ENCODE measurements at places on chromosomes 5 and 9.

GRCh38 chr5:146653560-146653959, 137.6 kb upstream of the GPR151 start:
- DNase-seq, result no peak

GRCh38 chr9:109256336-109256735, 64.5 kb downstream of the EPB41L4B start:
- no peak for DNase-seq

DNA sequence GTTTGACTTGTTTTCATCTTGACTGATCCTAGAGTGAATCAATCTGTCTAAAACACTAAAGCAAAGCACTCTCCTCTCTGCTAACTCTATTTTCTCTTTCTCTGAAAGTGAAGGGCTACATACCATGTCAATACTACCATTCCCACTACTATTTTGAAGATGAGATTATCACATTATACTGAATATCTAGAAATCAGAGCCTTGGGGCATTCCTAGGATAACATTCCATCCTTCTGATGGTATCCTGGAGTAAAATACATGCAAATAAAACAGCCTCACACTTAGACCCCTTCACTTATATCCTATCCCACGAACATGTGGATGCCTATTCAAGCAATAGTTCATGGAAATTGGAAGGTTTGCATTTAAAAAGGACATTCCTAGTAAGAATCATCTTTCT, 309.3 kb upstream of the ACTBL2 start:
- no peak for DNase-seq

DNA sequence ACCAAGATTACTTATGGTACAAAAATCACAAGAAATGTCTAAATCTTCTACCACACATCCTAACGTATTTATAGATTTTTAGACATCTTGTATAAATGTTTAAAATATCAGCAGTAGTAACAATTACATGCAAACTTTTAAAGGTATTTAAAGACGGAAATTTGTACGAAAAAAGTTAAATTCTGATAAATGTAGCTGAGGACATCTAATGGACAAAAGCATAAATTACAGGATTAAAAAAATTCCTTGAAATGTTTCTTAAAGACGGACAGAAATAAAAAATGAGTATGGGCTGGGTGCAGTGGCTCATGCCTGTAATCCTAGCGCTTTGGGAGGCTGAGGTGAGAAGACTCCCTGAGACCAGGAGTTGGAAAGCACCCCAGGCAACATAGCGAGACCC, 15.8 kb downstream of the ERCC8 start:
- DNase-seq, result no peak

- no peak for DNase-seq
Observed at GRCh38 chr5:150554857-150555256, 46.9 kb downstream of the NDST1 start.

DNA sequence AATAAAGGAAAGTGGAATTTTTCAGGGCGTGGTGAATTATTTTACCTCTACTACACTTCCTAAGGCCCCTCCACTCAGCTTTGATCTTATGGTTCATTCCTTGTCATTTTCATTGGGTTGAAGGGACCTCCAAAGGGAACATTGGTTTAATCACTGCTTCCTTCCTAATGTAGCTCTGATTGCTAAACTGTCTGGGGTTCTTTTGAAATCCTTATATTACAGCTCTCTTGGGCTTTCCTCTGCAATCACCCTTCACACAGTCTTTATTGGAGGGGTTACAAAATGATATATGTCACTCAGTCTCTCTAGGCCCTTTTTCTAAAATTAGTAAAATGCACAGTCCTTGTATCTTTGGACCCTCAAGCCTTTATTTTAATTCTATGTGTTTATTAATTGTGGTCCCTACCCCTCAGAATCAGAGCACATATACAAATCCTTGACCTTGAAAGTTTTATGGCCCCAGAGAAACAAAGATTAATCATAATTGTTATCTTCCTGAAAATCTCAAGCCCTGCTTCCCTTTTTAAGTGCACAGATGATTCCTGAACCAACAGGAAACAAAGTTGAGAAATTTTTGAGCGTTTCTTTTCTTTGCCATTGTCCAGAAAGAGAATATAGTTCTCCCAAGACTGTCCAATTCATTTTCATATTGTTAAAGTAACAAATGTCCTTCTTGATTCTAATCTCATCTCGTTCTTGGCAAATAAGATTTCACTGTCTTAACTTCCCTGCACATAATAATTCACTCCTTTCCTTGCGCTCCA, 330.0 kb downstream of the ARRDC3 start:
- no peak for DNase-seq

- DNase-seq, result no peak
Observed at GRCh38 chr5:152259702-152260101, 145.4 kb downstream of the NMUR2 start.

DNA sequence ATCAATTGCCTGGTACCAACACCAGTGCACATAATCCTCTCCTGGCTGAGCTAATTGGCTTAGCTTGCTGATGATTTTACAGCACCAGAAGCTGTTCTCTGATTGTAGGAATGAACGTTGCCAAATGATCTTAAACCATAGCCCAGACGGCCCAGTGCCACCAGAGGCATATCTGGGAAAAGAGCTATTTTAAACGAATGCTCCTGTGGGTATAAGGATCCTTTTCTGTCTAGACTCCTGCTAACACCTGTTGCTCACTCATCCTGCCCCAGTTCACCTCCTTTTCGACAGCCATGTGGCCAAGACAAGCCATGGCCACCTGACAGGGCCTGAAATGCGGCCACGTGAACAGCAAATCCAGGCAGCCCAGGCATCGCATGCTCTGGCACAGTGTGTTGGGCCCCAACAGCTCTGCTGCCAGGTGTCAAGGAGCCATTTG, 289.9 kb upstream of the SLC30A5 start:
- DNase-seq, result no peak

GRCh38 chr9:126397056-126397455, 70.4 kb downstream of the MVB12B start:
- DNase-seq, result no peak

- no peak for DNase-seq
Observed at GRCh38 chr5:15452781-15453180, 47.2 kb upstream of the FBXL7 start.

GRCh38 chr9:123359106-123359505, 3.1 kb downstream of the CRB2 start:
- no peak for DNase-seq

DNA sequence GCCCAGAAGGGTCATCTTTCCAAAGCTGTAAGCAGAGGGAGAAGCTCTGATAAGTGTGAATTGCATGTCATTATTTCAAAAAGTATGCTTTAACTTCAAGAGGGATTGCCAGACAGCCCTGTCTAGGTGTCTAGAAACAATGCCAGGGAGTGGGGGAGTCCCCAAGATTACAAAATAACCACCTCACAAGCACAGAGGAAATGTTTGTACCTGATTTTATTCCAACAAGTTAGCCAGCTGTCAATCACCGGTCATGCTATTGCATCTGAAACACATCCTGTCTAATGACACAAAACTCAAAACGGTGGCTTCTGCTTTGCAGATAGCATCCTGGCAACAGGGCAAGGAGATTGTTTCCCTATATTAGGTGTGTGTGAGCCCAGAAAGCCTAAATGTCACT, 154.2 kb upstream of the WWC1 start:
- DNase-seq, result no peak

DNA sequence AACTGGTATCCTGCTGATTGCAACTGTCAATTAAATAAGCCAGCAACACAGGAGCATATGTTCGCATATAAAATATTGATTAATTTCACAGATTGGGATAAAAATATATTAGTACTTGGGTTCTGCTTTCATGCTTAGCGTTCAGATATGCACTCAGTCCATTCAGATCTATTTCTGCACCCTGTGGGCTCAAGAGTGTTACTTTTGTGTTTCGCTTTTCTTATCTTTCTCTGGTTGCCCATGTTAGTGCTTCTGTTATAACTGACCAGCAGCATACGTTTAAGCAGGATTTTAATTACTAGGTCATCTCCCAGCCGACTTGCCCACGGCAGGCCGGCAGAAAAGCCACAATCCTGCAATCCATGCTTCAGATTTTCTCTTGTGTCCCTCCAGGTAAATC, 289.1 kb downstream of the EBF1 start:
- no peak for DNase-seq

Data from prostate gland (tissue), 2 donors.